ENCODE measurements at places on chromosomes 4 and X.

- no peak for DNase-seq
Observed at GRCh38 chrX:95733426-95733825, 951.2 kb upstream of the DIAPH2 start.

GRCh38 chrX:22063284-22063683 is 31.2 kb downstream of the PHEX start:
- no peak for DNase-seq

- DNase-seq = no peak
Observed at GRCh38 chrX:154515090-154515965, 704 bp downstream of the FAM3A start.

DNA sequence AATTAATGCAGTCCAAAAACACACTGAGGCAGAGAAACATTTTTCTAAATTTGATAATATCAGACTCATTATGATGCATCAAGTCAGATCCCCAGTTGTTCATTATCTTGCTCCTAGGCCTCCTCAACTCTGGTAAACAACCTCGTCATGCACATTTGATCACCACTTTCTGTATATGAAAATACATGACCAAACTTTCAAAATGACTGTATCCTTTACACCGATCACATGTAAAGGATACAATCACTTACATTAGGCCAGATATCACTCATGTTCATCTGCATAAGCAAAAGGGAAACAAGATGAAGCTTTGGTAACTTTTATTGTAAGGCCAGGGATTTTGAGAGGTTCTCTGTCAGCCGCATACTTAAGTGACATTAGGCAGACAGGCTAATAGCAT is 99.4 kb upstream of the IL1RAPL1 start:
- no peak for DNase-seq

- no peak for DNase-seq
Observed at GRCh38 chr4:52017814-52018213, 2.3 kb downstream of the LRRC66 start.

Data from stimulated activated naive CD4-positive, alpha-beta T cell (primary cell).